ENCODE measurements at places on chromosomes 1 and 21.

DNA sequence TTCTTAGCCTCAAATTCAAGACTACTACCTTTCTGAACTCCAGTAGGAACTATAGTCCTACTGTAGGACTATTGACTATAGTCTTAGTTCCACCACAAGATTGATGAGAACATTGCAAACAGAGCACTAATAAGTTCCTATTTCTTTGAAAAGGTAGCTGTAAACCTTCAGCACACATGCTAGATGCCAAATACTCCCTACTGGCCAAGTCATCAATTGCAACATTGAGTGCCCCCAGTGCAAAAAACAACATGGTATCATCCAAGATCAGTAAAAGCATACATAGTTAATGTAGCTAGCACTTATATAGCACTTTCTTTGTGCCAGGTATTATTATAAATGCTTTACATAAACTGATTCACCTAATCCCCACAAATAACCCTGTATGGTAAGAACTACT, 99.8 kb downstream of the MRPL39 start:
- DNase-seq: no peak

- DNase-seq: no peak
These were observed 64.0 kb downstream of the WNT9A start for GRCh38 chr1:227883641-227884301.

GRCh38 chr1:218809061-218809460, 364.6 kb upstream of the LYPLAL1 start:
- DNase-seq: no peak

DNA sequence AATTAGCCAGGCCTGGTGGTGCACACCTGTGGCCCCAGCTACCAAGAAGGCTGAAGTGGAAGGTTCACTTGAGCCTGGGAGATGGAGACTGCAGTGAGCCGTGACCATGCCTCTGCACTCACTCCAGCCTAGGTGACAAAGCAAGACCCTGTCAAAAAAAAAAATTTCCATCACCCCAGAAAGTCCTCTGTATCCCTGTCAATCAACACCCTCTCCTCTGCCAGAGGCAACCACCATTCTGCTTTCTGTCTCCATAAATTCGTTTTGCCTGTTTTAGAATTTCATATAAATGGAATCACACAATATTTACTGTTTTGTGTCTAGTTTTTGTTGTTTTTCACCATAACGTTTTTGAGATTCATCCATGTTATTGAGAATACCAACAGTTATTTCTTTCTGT, 141.6 kb upstream of the SLC45A1 start:
- no peak for DNase-seq

GRCh38 chr1:68673771-68674170, 176.9 kb upstream of the DEPDC1 start:
- no peak for DNase-seq

GRCh38 chr1:9042272-9042671, 16.0 kb upstream of the SLC2A7 start:
- no peak for DNase-seq

DNA sequence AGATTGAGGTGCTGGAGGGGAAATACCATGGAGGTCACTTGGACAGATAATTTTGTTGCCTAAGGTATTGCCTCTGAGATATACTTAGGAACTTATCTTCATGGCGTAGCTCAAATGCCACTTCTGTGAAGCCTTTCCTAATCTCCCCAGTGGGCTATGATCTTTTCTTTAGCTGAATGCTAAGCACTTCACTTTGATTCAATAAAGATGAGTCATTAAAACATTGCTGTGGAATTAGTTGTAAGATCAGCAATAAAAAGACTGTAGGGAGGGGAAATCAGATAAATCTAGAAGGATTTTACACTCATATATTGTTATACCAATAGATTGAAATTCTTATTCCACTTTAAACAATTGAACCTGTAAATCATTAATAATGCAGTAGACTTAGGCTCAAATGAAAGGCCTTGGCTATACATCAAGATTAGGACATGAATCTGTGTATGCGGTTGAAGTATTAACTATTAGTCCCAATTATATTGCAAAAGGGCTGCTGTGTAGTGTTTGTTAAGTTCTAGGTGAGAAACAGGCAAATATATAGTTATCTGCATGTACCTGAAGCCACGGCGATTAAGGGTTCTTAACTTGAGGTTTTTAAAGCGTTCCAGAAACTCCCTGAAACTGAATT, 19.2 kb upstream of the MAGOH start:
- DNase-seq: no peak

GRCh38 chr21:43734131-43734927, 15.4 kb downstream of the PDXK start:
- DNase-seq: no peak

Measured in HTR-8/SVneo (cell line).